ENCODE measurements at places on chromosomes 7 and 10.

DNA sequence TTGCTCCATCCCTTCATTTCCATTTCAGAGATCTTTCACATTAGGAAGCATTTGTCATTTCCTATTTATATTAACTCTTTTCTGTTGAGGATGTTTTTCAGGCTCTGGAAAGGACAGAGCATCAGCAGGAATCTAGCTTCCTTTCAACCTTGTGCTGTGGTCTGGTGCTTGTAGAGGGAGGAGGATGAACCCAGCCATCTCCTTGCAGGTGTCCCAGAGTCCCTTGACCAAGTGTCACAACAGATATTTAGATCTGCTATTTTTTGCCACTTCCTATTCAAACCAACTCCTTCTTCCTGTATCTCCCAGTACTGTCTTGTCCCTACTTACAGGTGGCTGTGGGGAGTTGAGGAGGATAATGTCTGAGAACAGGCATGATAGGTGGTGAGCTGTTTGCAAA lies 742.8 kb downstream of the GRID1 start:
- DNase-seq, result no peak

DNA sequence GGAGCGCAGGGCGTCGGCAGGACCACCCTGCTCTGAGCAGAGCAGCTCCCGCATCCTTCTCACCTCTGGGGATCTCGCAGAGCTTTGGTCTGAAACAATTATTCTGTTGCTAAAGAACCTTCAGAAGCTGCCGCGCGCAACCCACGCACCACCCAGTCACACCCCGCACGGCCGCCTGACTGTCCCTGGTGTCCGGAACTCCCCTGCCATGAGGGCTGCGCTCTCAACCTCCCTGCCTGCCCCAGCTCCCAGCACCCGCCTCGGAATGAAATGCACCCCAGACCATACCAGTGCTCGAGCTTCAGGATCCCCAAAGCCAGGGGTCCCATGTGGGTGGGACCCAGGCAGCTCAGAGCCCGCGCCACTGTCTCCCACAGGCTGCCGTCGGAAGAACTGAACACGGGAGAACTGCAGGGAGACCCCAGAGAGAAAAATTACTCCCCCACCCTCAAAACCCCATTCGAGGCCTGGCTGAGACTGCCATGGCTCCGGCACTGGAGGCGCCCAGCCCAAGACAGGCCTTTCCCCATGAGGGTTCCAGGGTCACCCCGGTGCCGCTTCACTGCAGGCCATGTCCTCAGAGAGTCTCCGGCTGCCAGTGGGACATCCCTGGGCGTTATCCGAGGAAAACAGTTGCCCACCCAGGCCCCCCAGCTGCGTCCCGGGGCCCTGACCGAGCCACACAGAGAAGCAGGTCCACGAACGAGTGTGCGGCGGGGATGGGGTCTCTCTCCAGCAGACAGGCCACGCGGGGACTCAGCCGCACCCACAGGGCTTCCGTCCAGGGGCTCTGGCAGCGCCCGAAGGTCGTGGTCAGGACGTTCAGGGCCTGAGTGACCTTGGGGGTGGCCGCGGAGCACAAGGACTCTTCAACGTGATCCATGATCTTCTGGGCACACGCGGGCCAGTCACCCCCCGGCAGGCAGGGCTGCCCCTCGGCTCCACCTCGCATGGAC lies 12.1 kb downstream of the BRAT1 start:
- no peak for DNase-seq

GRCh38 chr7:134018306-134018705 lies 108.8 kb upstream of the LRGUK start:
- no peak for DNase-seq

DNA sequence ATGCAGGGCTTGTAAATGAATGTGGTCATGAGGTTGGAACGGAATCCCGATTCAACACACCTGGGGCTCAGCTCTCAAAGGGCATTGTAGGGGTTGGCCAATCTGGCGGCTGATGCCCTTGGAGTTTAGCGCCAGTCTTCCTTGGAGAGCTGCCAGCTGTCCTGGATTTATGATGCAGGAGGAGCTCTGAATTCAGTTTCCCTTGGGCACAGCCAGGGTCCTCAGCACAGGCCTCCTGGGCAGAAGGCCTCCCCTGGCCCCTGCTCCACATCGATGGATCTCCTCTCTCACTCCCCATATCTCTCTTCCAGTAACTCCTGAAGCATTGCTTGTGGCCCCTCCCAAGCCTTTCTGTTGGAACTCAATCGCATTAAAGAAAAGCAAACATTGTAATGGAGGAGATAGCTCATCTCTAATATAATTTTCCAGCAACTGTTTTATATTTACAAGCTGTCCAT lies 985 bp upstream of the CYTH3 start:
- DNase-seq, result no peak

GRCh38 chr10:97071496-97071895 lies 114.3 kb downstream of the SLIT1 start:
- no peak for DNase-seq

DNA sequence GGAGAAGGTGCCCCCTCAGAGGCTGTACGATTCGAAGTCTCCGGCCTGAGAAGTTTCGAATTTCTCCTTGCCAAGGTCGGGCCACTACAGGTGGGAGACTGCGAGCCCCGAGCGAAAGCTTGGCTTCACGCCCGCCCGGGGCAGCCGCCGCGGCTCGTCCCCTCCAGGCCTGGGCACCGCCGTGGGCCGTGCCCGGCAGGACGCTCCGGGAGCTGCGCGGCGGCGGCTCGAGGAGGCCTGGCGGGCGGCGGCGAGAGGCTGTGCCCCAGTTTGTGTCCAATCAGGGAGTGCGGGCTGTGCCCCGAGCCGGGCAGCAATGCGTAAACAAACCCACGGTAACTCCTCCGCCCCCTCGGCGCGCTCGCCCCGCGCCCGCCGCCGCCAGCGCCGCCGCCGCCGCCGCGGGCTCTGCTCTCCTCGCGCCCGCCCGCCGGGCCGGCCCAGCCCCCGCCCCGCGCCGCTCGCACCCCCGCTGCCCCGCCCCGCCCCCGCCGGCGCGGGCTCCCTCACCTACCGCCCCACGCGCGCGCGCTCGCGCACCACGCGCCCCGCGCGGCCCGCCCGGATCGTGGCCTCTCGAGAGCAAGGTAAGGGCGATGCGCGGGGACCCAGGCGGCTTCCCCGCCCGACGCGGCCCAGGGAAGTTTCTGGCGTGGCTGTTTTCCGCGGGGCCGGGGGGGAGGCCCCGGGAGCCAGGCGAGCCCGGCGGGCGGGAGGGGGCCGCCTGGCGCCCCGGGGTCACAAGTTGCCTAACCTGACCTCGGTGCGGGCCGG lies 57.8 kb upstream of the PCGF5 start:
- DNase-seq, result no peak

- DNase-seq, result no peak
Observed at GRCh38 chr10:128542659-128543058, 416.4 kb upstream of the MKI67 start.

DNA sequence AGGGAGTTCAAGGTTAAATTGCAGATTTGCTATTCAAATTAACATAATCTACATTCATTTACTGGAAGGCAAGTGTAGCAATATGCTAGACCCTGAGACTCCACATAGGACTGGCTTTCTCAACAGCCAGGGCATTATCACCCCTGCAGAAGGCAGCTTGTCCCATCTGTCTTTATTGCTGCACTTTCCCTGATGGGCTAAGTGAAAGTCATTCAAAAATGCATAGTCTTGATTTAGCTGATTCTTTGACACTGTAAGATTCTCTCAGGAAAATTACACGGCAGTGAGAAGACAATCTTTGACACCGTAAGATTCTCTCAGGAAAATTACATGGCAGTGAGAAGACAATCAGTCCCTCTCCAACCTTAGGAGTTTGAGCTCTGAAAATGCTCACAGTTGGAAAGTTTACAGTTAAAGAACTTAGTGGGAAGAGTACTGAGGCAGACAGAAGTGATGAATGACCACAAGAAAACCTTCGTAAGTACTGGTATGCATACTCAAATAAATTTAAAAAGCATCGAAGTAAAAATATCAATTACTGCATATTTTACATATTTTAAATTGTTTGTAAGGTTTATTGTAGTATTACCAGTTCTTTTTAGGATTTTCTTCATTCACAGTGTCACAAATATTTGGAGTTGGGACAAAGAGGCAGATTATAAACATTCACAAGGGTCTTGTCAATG lies 88.9 kb downstream of the RAPGEF5 start:
- DNase-seq, result no peak

- DNase-seq, result no peak
Observed at GRCh38 chr7:70700055-70700940, 431.6 kb upstream of the GALNT17 start.

DNA sequence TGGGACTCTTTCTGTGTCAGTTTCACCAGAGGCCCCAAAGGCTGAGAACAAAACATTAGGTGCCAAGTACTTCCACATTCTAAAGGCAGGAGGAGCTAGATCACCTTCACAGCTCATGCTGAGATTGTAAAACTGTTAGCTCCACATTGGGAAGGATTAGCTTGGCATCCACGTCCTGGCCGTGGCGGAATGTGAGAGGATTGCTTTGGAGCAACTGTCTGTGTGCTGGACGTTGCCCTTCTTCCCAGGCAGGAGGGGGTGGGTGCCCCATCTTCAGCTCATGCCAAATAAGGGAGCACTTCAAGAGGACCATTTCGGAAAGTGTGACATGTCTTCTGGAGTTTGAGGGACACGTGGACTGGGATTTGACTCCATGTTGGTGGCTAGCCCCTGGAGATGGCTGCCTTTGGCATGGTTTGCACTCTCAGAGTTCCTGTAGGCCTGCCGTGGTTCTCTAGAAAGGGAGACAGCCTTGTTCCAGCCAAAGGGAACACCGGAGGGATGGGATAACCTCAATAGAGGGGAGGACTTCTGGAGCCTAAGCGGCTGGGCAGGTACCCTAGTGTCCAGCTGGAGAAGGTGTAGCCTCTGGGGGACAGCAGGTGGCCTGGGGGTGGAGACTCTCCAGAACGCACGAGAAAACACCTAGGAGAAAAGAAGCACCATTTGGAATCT lies 19.9 kb upstream of the FMC1 start:
- no peak for DNase-seq

DNA sequence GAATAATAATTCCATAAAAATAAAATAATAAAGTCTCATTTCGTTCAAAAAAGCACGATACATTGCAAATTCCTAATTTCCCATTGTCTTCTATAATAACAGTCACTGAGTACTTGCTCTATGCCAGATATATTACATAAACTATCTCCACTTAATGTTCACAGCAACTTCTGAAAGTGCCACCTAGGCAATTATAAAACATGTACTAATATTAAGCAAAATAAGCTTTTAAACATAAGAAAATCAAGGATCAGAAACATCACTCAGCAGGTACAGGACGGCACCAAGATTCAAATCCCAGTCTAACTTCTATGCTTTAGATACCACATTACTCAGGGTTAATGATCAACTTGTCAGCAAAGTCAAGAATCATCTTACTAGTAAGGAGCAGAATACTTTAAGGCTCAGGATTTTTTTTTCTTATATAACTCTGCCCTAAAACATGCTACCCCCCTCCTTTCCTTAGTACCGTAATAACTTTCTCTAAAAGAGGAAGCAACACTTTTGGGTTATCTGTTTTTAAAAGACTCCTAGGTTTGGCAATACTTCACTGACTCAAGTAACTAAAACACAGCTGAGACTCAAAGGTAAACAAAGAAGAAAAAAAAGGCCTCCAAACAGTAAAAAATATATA lies 51.3 kb downstream of the USP6NL start:
- no peak for DNase-seq

- no peak for DNase-seq
Observed at GRCh38 chr7:124783271-124783670, 17.7 kb upstream of the GPR37 start.

DNA sequence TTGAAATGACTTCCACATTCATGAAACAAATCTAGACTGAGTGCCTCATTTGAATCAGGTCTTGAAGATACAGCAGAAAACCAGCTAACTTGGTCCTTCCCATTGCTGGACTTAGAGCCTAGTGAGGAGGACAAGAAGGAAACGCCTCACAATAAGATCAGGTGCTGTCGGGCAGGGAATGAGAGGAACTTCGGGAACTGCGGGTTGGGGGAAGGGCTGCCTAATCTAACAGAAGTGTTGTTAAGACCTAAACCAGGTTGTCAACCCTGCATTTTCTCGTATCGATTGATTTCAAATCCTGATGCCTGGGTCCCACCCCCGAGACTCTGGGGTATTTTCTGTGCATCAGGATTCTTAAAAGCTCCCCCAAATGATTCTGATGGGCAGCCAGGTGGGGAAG lies 26.3 kb downstream of the MACROH2A2 start:
- no peak for DNase-seq

DNA sequence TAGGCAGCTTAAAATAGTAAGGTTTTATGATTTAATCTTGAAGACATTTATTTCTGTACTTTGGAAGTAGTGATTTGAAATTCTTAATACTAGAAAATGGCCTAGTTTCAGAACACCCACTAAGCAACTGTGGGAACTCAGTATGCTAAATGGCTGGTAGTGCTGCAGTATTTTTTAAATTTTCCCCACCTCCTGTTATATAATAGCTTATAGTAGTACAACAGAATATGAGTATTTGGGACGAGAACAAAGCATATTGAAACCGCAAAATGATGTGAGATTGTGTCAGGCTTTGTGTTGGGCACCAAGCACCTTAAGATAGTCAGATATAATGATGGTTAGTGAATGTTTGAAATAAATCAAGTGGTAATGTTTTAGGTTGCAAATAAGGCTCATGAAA lies 8.1 kb downstream of the SHOC2 start:
- no peak for DNase-seq

DNA sequence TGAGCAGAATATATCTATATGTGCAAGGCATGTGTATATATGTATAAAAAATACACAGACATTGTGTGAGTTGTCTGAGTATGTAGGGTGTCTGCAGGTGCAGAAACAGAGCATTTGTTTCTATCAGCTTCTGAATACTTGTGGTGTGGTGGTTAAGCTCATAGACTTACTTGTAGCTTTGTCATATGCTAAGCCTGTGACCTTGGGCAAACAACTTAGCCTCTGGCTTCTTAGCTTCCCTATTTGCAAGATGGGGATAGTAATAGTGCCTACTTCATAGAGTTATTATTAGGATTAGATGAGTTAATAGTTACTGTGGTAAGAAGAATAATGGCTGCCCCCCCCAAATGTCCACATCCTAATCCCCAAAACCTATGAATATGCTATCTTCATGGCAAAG lies 28.2 kb upstream of the PAX2 start:
- no peak for DNase-seq

GRCh38 chr10:119365773-119366599 lies 158.6 kb downstream of the GRK5 start:
- DNase-seq, result no peak

- no peak for DNase-seq
Observed at GRCh38 chr7:155431711-155432110, 26.2 kb upstream of the EN2 start.

DNA sequence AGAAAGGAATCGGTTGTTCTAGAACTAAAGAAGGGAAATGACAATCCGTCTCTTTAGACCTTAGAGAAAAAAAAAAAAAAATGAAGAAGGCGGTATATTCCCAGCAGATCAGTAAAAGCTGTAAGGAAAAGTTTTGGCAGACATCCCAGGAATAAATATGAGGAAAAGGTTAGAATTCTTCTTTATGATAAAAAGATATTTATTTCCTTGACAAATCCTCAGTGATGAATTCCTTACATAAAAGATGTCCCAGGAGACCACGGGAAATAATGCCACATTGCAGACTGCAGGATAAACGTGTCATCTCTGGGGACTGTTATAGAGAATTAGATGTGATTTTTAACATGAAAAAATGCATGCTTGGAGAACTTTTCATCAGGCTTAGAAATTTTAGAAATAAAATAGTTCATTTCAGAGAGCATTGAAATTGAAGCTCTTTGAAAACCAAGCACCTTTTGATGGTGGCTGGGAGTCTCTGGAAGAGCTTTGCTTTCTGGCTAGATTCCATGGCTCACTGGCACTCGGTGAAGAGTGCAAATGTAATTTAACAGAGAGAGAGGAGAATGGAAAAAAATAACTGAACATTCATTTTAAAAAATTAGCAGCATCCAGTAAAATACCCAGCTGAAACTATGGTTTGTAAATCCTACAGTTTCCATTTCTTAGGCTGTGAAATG lies 98.2 kb downstream of the PRPF18 start:
- DNase-seq, result peak; percentile 36

GRCh38 chr10:74436523-74437170 lies 285.6 kb downstream of the ADK start:
- DNase-seq, result no peak

All from NCI-H446 (cell line).